Activated CD4-positive, alpha-beta T cell treated with anti-CD3 and anti-CD28 coated beads, Interleukin-2, amount 50 U/mL, for 24 hours (primary cell): ENCODE measurements at places on chromosomes 12 and 14.

DNA sequence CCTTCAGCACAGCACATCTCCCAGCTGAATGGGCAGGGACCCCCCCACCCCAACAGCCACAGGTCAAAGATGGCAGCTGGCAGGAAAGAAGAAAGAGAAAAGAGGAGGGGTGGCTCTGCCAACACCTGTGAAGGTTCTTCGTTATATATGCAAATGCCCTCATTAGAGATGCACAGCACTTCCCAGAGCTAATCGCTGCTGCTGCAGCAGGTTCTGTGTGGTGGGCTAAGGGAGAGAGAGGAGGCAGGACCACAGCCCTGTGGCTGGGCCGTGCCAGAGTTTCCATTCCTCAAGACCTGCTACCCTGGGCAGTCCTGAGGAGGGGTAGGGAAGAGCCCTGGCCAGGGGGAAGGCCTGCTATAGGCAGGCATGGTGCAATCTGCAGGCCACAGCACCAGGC is 28.7 kb downstream of the SMUG1 start:
- no peak for DNase-seq

DNA sequence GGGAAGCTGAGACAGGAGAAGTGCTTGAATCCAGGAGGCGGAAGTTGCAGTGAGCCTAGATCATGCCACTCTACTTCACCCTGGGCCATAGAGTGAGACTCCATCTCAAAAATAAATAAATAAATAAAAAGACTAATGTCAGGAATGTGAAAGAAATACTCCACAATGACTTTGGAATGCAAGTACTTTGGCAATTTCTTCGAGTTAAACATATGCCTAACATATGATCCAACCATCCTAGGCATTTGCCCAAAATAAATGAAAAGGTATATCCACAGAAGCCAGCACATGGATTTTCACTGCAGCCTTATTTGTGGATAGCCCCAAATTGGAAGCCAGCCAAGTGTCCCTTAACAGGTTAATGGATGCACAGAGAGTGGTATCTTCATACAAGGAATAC is 357.9 kb upstream of the TMEM132C start:
- DNase-seq, result no peak

- DNase-seq, result no peak
These were observed 40.6 kb upstream of the MED13L start for GRCh38 chr12:116317986-116318575.

GRCh38 chr12:78176643-78177042 is 345.9 kb downstream of the NAV3 start:
- DNase-seq, result no peak

DNA sequence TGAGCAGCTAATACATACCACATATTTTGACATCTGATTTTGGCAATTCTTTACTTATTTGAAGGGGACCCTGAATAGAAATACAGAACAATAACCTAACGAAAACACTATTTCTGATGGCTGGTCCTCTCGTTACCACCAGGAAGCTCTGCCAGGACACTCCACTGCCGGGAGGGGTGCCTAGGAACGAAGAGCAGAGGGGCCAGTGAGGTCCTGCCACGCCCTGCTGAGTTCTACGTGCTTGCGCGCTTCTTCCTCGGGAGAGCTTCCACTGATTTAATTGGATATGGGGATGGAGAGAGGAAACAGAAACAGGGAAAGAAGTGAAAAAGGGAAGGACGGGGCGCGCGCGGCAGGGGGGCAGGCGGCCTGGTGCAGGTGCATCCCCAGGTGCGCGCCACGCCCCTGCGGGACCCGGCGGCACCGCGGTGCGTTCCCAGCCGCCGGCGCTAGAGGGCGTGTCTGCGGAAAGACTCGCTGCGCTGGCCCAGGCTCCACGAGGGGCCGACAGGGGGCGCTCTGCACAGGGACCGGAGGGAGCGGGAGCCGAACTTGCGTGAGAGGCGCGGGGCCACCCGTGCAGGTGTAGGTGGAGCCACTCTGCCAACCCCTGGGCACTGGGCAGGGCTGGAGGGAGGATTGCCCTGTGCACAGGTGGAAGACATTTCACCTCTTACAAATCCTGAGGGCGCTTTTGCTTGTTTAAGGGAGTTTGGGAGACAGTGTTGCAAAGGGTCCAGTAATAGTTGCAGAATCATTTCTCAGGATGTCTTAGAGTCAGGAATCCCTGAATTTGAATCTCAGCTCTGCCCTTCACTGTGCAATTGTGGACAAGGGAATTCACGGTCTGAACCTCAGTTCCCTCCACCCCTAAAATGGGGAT is 986.3 kb upstream of the TMEM132C start:
- peak; percentile 49 for DNase-seq

DNA sequence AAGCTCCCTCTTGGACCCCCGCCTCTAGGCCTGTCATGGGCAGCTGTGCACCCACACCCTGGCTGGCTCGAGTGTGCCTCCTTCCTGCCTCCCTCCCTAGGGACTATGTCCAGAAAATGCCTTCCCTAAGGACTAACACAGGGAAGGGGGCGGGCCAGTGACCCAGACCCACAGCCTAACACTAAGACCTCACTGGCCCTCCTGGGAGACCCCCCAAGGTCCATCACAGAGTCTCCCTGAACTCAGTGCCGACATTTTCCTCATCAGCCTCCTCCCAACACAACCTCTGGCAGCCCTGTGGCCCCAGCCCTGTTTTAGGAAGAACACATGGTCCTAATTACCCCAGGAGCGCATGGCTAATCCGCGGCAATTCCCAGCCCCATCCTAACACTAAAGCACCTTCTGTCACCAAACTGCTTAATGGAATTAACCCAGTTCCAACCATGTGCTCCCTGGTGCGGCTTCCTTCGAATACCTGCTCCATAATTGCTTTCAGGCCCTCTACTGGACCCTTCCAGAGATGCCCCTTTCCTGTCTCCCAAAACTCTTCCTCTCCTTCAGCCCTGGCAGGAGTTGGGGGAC is 5.6 kb downstream of the MSI1 start:
- no peak for DNase-seq

GRCh38 chr12:127896661-127897060 is 370.3 kb upstream of the TMEM132C start:
- DNase-seq, result no peak
